ENCODE measurements at places on chromosomes 12 and 14.

DNA sequence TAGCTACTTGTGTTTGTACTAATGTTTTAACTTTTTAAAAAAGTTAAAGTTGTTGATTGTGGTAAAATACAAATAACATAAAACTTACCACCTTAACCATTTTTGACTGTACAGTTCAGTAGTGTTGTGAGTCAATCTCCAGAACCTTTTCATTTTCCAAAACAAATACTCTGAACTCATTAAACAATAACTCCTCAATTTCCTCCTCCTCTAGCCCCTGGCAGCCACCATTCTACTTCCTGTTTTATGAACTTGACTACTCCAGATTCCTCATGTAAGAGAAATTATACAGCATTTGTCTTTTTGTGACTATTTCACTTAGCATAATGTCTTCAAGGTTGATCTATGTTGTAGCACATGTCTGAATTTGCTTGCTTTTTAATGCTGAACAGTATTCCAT lies 299.1 kb upstream of the AMIGO2 start:
- no peak for DNase-seq

- no peak for DNase-seq
These were observed 121.2 kb upstream of the PLEKHG7 start for GRCh38 chr12:92581604-92582003.

GRCh38 chr12:1332327-1332726 lies 262.1 kb downstream of the FBXL14 start:
- DNase-seq: no peak

GRCh38 chr12:63893170-63893569 lies 48.7 kb downstream of the SRGAP1 start:
- DNase-seq: no peak

GRCh38 chr14:21802441-21802840 lies 128.8 kb upstream of the OR4E1 start:
- DNase-seq: no peak

GRCh38 chr12:101942250-101942605 lies 64.8 kb downstream of the DRAM1 start:
- no peak for DNase-seq

DNA sequence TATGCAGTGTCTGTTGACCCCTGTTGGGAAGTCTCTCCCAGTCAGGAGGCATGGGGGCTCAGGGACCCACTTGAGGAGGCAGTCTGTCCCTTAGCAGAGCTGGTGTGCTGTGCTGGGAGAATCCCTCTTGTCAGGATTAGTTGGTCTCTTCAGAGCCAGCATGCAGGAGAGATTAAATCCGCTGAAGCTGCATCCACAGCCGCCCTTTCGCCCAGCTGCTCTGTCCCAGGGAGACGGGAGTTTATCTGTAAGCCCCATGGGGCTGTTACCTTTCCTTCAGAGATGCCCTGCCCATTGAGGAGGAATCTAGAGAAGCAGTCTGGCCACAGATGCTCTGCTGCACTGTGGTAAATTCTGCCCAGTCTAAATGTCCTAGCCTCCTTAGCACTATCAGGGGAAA lies 13.1 kb upstream of the KLRC1 start:
- DNase-seq: no peak

GRCh38 chr12:31650918-31651317 lies 8.6 kb upstream of the ETFBKMT start:
- DNase-seq: no peak

- no peak for DNase-seq
These were observed 43.8 kb upstream of the ARID2 start for GRCh38 chr12:45685680-45686079.

- no peak for DNase-seq
These were observed 13.2 kb upstream of the SERPINA3 start for GRCh38 chr14:94598816-94599655.

GRCh38 chr12:104521731-104522130 lies 65.0 kb downstream of the CHST11 start:
- DNase-seq: no peak

All from stimulated activated CD8-positive, alpha-beta memory T cell treated with anti-CD3 and anti-CD28 coated beads, Interleukin-12 subunit alpha, Interleukin-12 subunit beta, amount 100 ng/mL, for 1 hour (primary cell).